ENCODE measurements at places on chromosomes 6 and 20.

DNA sequence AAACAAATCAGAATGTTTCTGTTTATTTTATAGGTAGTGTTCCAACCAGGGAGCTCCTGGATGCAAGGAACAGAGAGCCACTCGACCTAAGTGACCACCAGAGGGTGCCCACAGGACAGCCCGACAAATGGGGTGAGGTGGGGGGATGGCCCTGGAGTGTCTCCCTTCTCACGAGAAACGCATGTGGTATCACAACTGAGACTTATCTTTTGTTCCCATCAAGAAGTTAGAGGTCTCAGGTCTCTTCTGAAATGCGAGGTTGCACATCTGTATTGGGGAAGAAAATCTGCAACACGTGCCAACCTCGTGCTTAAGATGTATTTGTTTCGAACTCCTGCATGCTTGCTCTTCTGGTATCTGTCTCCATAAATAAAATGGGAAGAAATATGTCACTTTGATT, 104.0 kb downstream of the ISM1 start:
- no peak for DNase-seq

GRCh38 chr6:169869301-169869700, 117.9 kb downstream of the ERMARD start:
- no peak for DNase-seq

- no peak for DNase-seq
These were observed 320.3 kb upstream of the DEFB112 start for GRCh38 chr6:50369996-50370395.

GRCh38 chr6:87656857-87657256, 45.2 kb downstream of the AKIRIN2 start:
- DNase-seq: no peak

DNA sequence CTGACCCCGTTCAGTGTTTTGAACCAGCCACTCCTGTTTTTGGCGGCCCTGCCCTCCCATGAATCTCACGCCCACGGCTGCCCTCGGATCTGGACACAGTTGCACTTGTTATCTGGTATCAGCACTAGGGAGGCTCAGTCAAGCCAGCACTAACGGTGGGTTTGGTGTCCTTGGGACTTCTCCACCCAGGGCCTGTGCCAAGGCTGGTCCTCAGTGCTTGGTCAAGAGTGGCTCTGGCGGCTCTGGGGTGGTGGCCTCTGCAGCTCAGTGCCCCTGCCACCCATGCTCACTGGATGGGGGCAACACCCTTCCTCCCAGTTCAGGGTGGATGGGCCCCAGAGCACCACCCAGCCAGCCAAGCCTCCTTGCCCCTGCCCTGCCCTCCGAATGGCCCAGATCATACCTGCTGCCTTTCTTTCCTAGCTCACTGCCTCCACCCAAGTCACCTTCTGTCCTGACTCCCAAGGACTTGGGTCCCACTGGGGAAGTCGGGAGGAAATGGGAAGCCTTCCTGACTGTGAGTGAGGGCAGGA, 54.7 kb downstream of the SSR1 start:
- no peak for DNase-seq

DNA sequence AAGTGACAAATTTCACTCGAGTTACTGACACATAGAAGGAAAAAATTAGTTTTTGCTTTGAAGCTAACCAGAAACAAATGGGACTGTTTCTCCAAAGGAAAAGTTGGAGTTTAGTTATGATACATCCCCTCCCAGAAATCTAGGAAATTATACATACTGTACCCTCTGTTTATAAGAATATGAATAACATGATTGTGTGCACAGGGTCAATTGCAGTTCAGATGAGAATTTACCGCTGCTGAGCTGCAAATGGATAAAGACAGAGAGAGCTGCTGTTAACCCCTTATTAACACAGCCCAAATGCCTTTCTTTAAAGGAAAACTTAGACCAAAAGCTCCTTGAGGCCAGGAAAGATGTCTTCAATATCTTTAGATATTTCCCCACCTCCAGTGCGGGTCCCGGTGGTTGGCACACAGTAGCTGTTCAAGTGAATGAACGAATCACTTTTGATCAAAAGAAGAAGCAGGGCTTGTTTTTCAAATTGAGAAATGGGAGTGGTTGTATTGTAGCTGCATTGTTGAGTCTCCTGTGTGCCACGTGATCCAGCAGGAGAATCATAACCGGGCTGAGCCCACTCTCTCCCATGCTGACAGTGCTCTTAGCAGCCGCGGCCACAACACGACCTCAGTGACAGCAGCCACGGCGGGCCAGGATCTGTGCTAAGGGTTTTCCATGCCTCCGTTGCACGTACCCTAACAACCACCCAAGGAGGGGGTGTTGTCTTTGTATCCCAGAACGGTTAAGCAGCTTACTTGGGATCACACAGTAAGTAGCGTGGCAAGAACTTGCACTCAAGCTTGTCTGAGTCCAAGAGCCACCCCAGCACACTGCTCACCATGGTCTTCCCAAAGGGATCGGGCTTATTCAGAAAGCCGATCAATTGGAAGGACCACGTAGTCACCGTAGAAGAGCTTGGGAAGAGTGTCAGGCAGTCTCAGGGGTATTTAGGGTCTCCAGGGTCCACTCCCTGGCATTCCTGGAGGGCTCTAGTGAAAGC, 53.5 kb upstream of the BMP6 start:
- no peak for DNase-seq

GRCh38 chr20:24963672-24964505, 14.8 kb downstream of the CST7 start:
- DNase-seq: no peak

DNA sequence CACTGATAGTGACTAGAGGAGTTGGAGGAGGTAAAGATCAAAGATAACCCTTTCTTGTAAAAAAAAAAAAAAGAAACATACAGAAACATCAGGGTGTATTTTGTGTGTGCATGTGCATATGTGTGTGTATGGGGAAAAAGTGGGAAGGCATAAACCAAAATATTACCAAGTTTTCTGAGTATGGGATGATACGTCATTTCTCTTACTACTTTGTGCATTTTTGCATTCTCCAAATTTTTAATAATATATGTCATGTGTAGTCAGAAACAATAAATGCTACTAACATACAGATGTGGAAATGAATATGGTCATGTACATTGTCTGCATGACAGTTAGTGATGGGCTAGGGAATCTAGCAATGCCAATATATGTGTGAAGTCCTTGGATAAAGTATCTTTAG, 161.1 kb downstream of the SASH1 start:
- DNase-seq: no peak

DNA sequence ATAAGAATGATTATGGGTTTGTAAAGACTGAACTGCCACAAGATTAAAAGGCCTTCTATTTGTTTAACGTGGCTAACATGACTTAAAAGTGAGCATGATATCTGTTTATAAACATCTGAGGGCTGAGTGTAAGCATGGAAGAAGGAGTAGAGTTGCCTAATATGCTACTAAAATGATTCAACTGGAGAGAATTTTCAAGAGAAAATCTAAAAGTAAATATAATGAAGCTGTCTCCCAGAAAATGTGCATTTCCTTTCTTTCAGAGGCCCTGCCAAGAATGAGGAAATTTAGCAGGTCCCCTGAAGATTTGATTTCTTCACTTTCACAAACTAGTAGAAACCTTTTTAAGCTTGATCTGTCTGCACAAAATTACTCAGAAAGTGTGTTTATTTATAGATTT, 4.2 kb upstream of the EYA4 start:
- no peak for DNase-seq

DNA sequence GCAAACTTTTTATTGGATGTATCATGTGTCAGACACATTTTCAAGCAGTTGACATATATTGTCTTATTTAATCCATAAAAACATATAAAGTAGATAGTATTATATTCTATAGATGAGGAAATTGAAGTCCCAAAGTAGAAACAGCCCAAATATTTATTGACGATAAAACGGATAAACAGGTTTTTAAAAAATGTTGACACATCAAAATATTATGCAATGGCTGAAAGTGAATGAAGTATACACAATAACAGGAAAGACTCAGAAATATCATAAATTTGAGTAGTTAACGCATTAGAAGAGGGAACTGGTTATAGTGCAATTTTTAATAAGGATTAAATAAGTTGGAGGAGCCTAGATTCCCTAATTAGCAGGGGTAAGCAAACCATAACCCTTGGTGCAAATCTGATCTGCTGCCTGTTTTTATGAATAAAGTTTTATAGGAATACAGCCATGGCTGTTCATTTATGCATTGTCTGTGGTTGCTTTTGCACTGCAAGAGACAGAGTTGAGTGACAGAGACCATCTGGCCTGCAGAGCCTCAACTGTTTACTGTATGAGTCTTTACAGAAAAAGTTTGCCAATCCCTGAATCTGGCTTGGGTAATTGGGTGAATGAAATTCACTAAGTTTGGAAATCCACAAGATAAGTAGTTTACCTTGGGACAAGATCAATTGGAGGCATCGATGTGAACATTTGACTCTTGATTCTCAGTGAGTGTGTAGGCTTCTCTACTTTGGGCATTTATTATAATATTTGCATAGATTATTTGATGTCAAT, 50.6 kb upstream of the EXOC2 start:
- no peak for DNase-seq

DNA sequence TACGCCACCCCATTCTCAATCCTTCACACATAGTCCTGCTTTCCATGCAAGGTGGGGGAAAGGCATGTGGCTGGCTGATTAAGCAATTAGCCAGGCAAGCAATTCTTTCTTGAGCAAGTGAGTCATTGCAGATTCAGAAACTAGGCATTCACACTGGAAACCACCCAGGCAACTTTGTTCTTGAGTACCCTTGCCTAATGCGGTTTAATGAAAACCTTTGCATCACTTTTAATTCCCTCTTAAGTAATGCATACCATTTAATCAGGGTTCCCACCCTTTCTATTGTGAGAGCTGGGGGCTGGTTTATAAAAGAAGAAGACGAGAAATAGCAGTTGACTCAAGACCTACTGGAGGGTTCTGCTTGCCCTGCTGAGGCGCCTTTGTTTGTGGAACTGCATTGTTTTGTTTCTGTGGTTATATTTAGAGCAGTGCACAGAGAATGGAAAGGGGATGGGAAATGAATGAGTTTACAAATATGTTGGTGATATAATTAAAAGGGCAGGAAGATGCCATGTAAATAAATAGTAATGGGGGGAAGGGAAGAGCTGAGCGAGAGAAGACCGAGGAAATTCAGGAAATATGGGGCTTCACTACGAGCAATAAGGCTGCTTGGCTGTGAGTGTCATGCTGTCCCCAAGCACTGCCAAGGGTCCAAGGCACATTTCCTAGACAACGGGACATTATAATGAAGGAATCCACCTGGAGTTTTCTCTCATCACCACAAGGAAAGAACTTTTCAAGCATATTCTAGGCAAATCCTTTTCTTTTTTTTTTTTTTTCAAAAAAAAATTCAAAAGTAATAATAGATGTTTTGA, 48.8 kb upstream of the TSHZ2 start:
- DNase-seq: no peak

GRCh38 chr20:37533154-37533715, 5.6 kb upstream of the BLCAP start:
- no peak for DNase-seq

DNA sequence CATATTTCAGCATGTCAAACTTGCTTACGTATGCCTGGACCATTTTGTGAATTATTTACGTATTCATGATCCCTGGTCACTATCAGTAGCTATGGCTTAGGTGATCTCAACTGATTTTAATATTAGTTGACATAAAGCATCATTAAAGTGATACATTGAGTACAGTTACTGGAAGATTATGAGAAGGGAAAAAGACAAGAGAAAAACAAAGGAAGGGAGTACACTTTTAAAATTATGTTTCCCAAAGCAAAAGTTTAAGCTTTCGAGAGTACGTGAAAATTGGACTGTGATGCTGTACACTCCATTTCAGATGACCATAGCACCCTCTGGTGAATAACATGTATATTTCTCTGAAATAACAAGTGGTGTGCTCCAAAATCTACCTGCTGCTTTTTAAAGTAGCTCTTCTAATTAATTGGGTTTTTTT, 215.0 kb upstream of the HSF2 start:
- DNase-seq: no peak

GRCh38 chr6:146985111-146985510, 219.1 kb upstream of the STXBP5 start:
- DNase-seq: no peak

GRCh38 chr6:35214869-35215664, 1.3 kb downstream of the SCUBE3 start:
- DNase-seq: no peak

DNA sequence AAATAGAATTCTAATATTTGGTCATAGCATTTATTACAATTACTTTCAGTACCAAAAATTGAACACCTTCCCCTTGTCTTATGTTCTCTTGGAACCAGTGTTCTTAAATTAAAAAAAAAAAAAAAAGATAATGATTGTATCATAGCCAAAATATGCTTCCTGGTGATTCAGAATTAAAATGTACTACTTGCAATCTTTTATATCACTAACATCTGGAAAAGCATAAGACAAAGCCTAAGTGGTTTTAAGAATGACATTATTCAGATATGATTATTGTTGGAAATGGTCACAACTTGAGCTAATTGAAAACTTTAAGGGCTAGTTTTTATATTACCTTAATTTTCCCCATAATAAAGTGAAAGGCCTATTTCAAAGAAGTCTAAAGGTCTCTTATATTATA, 493.3 kb upstream of the MARCKS start:
- no peak for DNase-seq

DNA sequence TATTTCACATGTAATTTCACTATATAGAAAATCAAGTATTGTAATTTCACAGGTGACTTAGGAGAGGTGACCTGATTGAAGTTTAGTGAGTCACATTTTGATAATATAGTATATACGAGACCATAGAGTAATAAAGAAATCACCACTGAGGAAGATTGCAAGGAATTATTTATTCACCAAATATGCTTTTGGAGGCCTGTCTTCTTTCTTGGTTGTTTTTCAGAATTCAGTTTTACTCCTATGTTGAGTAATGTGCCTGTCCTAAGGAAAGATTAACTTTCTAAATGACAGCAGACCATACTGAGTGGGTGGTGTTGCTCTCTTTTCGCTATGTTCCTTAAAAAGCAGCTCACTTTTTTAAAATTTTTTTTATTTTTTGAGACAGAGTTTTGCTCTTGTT, 87.5 kb upstream of the FOXO3 start:
- no peak for DNase-seq

- DNase-seq: no peak
These were observed 72.1 kb downstream of the KHDC1L start for GRCh38 chr6:73152966-73153757.

- DNase-seq: no peak
These were observed 128.7 kb downstream of the SIM1 start for GRCh38 chr6:100335991-100336390.

- DNase-seq: no peak
These were observed 15.3 kb downstream of the TLDC2 start for GRCh38 chr20:36891211-36891610.

- DNase-seq: no peak
These were observed 100.3 kb downstream of the GMPR start for GRCh38 chr6:16338577-16339264.

DNA sequence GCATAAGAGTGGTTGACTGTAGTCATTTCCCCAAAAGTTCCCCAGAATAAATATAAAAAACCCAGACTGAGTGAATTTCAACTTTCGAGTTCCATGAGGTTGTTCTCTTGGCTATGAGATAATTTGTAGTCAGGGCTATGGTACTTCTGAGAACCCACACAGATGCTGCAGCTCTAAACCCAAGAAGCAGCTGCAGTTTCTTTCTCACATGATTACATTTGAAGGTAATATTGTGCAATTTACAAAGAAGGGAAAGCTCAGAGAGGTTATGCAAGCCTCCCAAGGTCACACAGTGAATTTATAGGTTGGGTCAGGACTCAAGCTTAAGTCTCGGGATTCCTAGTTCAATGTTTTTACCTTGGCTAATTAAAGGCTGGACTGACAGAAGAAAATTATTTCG, 29.7 kb upstream of the CD93 start:
- no peak for DNase-seq
